ENCODE measurements at places on chromosomes 16 and 17.

- DNase-seq = no peak
Observed at GRCh38 chr17:14091367-14091766, 22.1 kb downstream of the COX10 start.

- no peak for DNase-seq
Observed at GRCh38 chr17:29526322-29526721, 40.5 kb downstream of the ABHD15 start.

DNA sequence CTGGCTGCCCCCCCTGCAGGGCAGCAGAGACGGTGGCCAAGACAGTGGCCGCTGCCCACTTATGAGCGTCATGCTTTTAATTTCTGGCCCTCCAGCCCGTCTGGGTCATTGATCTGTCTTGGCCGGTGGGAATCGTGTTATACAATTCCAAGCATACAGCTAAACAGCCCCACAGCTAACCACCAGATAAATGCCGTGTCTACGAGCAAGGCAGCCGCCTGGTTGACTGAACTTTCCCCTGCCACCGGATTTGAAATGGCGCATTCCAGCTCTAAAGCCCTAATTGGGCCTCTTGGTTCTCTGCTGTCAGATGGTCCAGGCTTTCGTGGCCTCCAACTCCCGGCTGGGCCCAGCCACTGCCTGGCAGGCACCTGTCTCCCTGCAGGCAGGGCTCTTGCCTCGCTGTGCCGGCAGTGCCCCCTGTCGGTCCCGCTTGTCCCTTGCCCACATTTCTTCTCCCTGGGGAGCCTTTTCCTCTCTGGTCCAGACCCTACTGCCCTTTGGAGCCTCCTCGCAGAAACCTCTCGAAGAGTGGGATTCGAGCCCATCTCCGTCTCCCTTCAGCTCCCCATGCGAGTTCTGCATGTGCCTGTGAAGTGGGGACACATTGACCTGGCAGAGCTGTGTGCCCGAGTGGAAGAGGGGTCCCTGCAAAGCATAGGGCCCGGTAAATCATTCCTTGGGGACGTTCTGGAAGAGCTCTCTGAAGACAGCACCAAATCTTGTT lies 1.8 kb upstream of the RBFOX3 start:
- DNase-seq = peak; percentile 64

DNA sequence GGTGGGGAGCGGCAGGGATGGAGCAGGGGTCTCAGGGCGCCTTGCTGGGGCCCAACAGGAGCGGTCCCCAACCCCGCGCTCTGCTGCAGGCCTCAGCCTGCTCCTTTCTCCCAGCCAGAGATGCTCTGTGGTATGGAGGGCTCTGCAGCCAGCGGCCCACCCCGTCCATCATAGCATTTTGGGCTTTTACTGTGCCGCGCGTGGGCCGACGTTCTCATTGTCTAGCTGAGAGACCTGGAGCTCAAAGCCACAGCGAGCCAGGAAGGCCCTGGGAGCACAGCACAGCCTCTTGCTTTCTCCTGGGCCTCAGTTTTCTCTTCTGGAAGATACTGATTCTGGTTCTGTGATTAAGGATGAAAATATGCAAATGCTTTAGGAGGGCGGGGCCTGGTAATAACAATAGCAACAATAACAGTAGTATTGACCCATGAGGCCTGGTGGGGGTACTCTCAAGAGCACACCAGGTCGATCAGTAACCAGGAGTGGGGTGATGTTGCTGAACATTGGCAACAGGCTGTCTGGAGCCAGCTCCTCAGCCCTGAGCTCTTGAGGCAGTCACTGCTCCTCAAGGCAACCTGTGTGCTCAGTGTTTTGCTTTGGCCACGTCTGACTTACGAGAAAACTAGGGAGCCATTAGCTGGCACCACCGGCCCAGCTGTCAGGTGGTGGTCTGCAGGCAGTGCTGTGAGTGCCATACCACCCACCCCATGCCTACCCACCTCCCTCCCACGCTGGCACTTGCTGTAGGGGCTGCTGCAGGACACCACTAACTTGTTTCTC lies 1.1 kb upstream of the RASD1 start:
- no peak for DNase-seq

- no peak for DNase-seq
Observed at GRCh38 chr17:6548578-6549330, 7.6 kb downstream of the PITPNM3 start.

GRCh38 chr16:49539758-49540157 lies 166.2 kb downstream of the C16orf78 start:
- no peak for DNase-seq

- DNase-seq = no peak
Observed at GRCh38 chr17:79219208-79219935, 144.7 kb downstream of the ENGASE start.

DNA sequence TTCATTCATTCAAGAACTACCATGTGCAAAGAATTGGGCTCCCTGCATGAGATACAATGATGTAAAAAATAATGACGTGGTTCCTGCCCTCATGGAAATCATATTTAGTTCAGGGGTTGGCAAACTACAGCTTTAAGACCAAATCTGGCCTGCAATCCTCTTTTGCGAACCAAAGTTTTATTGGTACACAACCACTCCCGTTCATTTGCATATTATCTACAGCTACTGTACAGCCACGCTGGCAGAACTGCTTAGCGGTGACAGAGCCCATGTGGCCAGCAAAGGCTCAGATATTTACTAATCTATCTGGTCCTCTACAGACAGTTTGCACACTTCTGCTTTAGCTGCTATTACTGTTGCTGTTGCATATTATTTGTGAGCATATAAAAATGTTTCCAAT lies 167.7 kb downstream of the XYLT1 start:
- no peak for DNase-seq

GRCh38 chr17:17817552-17817947 lies 19.2 kb downstream of the SREBF1 start:
- DNase-seq = no peak

DNA sequence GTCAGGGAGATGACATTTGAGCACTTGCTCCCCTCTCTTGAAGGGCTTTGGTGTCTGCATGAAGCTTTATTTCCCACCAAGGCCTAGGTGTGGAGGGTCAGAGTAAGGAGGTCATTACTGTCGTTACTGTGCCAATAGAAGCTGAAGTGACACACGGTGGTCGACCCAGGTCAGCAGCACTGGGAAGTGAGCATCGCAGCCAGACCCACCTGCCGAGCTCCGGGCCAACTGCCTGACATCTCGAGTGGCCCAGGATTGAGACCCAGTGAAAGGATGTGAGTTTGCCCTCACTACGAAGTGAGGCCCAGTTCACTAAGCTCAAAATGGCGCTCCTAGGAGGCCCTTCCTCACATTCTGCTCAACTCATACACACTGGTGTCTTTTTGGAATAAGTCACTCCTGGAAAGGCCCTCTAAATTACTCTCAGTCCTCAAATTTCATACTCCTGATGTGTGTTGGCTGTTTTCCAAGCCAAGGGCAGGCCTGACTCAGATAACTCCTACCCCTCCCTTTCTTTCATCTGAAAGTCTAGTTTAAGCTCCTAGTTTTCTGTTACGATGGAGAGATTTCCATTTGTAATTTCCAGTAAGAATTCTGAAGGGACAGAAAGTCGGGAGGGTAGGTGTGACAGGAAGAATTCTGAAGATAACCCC lies 200.4 kb downstream of the LGALS9B start:
- DNase-seq = peak; percentile 28

DNA sequence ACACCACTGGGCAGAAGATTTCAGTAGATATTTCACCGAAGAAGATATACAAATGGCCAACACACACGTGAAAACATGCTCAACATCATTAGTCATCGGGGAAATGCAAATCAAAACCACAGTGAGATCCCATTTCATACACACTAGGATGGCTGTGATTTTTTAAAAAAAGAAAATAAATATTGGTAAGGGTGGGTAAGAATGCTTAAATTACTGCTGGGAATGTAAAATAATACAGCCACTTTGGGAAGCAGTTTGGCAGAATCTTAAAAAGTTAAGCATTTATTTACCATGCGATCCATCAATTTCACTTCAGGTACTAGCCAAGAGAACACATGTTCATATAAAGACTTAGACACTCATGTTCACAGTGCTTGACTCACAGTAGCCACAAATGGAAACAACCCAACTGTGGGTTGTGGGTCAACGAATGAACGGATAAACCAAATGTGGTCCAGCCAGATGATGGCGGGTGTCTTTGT lies 6.5 kb upstream of the C16orf74 start:
- no peak for DNase-seq

DNA sequence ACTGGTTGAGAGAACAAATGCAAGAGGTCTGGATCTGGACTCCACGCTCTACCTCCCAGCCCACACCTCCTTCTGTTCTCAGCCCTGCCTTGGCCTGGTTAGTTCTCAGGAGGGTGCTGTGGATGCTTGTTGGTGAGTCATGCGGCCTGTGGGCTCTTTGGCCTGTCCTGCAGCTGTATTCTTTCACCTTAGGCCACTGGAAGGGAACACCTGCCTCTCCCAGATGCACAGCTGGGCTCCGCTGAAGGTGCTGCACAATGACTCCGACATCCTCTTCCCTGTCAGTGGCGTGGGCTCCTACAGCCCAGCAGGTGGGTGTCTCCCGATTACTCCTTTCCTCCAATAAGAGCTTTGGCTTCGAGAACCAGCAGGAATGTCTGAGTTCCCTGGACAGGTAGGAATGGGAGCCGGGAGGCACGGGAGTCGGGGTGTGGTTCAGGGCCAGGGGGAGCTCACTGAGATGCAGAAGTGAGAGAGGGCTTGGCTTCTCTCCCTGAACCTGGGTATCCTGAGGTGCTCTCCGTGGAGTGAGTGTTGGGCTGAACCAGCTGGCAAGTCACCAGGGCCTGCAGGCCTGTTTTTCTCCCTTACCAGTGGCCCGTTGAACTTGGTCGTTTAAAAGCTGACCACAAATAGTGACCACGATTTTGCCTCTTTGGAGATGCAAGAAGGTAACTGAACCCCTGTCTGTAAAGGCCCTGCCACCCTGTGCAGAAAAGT lies 85.0 kb downstream of the SNX29 start:
- peak; percentile 85 for DNase-seq

GRCh38 chr16:85838381-85838780 lies 38.9 kb downstream of the COX4I1 start:
- DNase-seq = no peak

- DNase-seq = peak; percentile 91
Observed at GRCh38 chr17:72407336-72407909, 286.6 kb downstream of the SOX9 start.

DNA sequence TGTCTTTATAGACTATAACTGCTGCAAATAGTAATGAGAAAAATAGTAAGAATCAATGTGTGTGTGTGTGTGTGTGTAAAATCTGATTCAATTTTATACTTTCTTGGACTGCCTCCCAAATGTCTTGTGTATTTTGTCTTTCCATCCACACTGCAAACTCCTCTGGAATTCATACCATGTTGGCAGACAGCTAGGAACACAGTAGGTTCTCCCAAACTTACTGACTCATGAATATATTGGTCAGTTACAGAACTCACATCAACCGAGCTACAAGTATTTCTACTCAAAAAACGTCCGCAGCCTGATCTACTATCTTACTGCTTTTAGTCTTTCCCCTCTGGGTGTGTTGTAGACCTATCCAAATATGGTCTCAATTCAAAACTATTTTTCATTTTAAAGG lies 542.7 kb upstream of the PSMD7 start:
- no peak for DNase-seq

All from ACHN (cell line).